Cerebellar cortex (tissue), 1 donor: ENCODE measurements at places on chromosomes 7 and 10.

- no peak for DNase-seq
Observed at GRCh38 chr10:73432646-73433537, 469 bp downstream of the MSS51 start.

GRCh38 chr10:45580371-45581215, 92.0 kb downstream of the ZFAND4 start:
- DNase-seq = no peak

GRCh38 chr7:80155374-80155773, 20.7 kb downstream of the GNAI1 start:
- no peak for DNase-seq

GRCh38 chr10:89153116-89153515, 54.0 kb downstream of the CH25H start:
- no peak for DNase-seq
